ENCODE measurements at places on chromosomes 4 and X.

GRCh38 chr4:80948995-80949394 lies 81.5 kb upstream of the BMP3 start:
- no peak for DNase-seq

- DNase-seq = no peak
These were observed 207.5 kb upstream of the FTHL17 start for GRCh38 chrX:31279359-31279758.

- no peak for DNase-seq
These were observed 11.2 kb upstream of the LAP3 start for GRCh38 chr4:17565846-17566245.

GRCh38 chrX:39613482-39613995 lies 484.2 kb downstream of the BCOR start:
- no peak for DNase-seq

DNA sequence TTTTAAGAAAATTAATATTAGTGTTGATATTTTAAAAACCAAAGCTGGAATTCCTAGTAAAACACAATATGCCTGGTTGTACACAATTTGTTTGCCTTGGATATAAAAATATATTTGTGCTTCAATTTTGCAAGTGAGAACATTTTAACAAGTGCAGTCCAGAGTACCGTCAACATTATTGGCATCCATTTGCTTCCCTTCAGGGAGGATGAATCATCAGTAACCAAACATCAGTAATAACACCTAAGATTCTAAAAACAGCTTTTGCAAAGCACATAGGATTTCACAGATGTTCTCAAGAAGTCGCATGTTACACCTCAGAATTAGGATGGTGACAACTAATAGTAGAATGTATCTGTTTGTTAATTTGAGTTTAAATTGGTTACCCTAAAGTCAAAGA lies 262.6 kb upstream of the BMP3 start:
- DNase-seq = no peak

GRCh38 chr4:186216465-186217024 lies 10.8 kb upstream of the KLKB1 start:
- no peak for DNase-seq

DNA sequence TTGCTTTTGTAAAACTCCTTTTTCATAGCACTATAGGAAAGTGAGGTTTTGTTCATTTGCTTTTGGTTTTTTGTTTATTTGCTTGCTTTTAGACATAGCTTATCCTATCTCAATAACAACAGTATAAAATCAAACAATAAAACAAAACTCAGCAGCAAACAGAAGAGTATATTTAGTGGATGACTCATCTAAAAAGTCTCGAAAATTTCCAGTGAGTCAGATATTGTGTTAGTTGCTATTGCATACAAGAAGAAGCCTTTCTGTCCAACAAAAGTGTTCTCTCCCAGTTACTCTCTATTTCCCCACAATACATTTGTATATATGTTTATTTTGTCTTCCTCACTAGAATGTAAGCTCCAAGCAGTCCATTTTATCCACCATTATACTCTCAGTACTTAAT lies 36.0 kb upstream of the NPNT start:
- no peak for DNase-seq

DNA sequence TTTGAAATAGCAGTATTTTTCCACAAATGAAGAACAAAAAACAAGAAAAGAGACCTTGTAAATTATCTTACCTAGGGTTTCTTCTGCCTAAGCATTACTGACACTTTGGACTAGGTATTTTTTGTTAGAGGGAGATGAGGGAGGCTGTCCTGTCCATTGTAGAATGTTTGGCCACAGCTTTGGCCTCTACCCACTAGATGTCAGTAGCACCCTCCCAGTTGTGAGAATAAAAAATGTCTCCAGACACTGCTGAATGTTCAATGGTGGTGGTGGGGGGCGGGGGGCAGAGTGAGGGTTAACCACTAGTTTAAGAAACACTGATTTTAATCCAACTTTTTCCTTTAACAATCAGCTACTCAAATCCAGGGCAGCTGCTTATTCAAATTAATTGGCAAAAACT lies 25.8 kb downstream of the OTUD4 start:
- DNase-seq = no peak

All from stimulated activated CD4-positive, alpha-beta T cell treated with anti-CD3 and anti-CD28 coated beads, Interleukin-4, amount 100 ng/mL, for 48 hours (primary cell).